SJSA1 (cell line): ENCODE measurements at places on chromosomes 6 and 20. TPM values are rescaled to one million over a fixed set of nuclear protein-coding genes. Genes with fewer than 3 reads are reported as not detected.

GRCh38 chr6:82785206-82785605, 280.4 kb downstream of the UBE3D start:
- no peaks in the 10 kb centered on the region for H3K27me3 ChIP-seq
- H3K36me3 ChIP-seq: no peaks in the 10 kb centered on the region
- H3K27ac ChIP-seq: no peak overlapping the region
- no peak for DNase-seq
- no peak overlapping the region for H3K4me3 ChIP-seq

DNA sequence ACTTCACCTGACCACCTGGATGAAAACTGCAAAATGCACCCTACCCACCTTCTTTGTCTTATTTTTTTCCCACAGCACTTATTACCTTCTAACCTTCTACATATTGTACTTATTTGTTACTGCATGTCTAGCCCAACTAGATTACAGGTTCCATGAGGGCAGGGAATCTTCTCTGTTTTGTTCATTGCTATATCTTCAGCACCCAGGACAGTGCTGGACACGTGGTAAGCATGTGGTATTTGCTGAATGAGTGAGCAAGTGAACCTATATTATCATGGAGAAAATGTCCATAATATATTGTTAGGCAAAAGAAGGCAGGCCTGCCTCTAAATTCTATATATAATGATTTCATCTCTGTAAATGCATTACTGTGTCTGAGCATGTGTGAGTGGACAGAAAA, 107.0 kb downstream of the TRERF1 start:
- H3K27ac ChIP-seq: no peak overlapping the region
- DNase-seq: no peak
- no peaks in the 10 kb centered on the region for H3K27me3 ChIP-seq
- H3K4me1 ChIP-seq: peaks cover 23% of the 10 kb centered on the region
- H3K36me3 ChIP-seq: no peaks in the 10 kb centered on the region; the same call in none of the 2 replicates
- no peak overlapping the region for H3K4me3 ChIP-seq

OR2J3 gene
- total RNA-seq: not detected in 2 replicates

ANGPT4 gene
- not detected in 2 replicates for total RNA-seq

- peaks cover 16% of the 10 kb centered on the region for H3K4me1 ChIP-seq
- no peak for DNase-seq
- H3K36me3 ChIP-seq: peaks cover 9% of the 10 kb centered on the region
- no peaks in the 10 kb centered on the region; the same call in 1 of the 2 replicates for H3K27me3 ChIP-seq
Measured at GRCh38 chr6:80001337-80001736, 3.1 kb upstream of the TTK start.

CLVS2 gene
- not detected in 2 replicates for total RNA-seq

DNA sequence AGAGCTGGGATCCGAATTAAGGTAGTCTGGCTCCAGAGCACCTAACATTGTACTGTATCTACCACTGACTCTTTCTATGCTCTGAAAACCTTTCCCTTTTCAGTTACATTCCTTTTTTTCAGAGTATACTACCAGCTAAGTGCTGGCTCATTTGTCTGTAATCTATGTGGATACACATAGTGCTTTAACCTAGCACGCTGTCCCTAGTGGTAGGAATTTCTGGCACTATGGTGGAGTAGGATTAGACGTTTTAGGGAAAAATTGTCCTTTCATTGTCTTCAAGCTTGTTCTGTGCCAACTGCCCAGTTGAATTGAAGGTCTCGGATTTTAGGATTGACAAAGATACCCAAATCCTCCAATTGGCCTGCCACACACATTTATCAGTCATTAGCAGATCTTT, 259.1 kb upstream of the FERMT1 start:
- no peak overlapping the region for H3K27ac ChIP-seq
- H3K4me3 ChIP-seq: no peak overlapping the region
- DNase-seq: no peak
- H3K36me3 ChIP-seq: no peaks in the 10 kb centered on the region

GRCh38 chr20:42492290-42492689, 697.4 kb downstream of the PTPRT start:
- no peak overlapping the region for H3K27ac ChIP-seq
- H3K4me1 ChIP-seq: no peaks in the 10 kb centered on the region
- H3K36me3 ChIP-seq: no peaks in the 10 kb centered on the region
- DNase-seq: no peak
- no peaks in the 10 kb centered on the region for H3K27me3 ChIP-seq

GRCh38 chr20:60365064-60365666, 406.9 kb downstream of the CDH26 start:
- 0 out of 2 replicates have a peak, but pooled peaks cover 4% of the 10 kb centered on the region for H3K27me3 ChIP-seq
- no peak overlapping the region for H3K4me3 ChIP-seq
- no peak for DNase-seq
- H3K27ac ChIP-seq: no peak overlapping the region

CARMIL1 gene
- 21.2 and 22.2 TPM in 2 replicates for total RNA-seq

ACTL10 gene
- total RNA-seq: not detected in 2 replicates

MUC21 gene
- total RNA-seq: not detected in 2 replicates

- H3K4me1 ChIP-seq: no peaks in the 10 kb centered on the region
- DNase-seq: no peak
- H3K27ac ChIP-seq: no peak overlapping the region
- H3K36me3 ChIP-seq: no peaks in the 10 kb centered on the region
- no peaks in the 10 kb centered on the region for H3K27me3 ChIP-seq
Measured at GRCh38 chr6:93407186-93407585, 12.2 kb downstream of the EPHA7 start.

GRCh38 chr20:45813006-45813340, 529 bp downstream of the UBE2C start:
- DNase-seq: no peak
- peak overlapping the region; percentile 81 for H3K4me3 ChIP-seq
- H3K27me3 ChIP-seq: no peaks in the 10 kb centered on the region

FAXC gene
- 10.5 and 20.5 TPM in 2 replicates for total RNA-seq

GRCh38 chr6:144586986-144587385, 301.9 kb downstream of the UTRN start:
- no peak for DNase-seq
- H3K36me3 ChIP-seq: peaks cover 8% of the 10 kb centered on the region; the same call in 1 of the 2 replicates
- H3K4me3 ChIP-seq: no peak overlapping the region
- no peaks in the 10 kb centered on the region for H3K27me3 ChIP-seq
- no peaks in the 10 kb centered on the region for H3K4me1 ChIP-seq

DNA sequence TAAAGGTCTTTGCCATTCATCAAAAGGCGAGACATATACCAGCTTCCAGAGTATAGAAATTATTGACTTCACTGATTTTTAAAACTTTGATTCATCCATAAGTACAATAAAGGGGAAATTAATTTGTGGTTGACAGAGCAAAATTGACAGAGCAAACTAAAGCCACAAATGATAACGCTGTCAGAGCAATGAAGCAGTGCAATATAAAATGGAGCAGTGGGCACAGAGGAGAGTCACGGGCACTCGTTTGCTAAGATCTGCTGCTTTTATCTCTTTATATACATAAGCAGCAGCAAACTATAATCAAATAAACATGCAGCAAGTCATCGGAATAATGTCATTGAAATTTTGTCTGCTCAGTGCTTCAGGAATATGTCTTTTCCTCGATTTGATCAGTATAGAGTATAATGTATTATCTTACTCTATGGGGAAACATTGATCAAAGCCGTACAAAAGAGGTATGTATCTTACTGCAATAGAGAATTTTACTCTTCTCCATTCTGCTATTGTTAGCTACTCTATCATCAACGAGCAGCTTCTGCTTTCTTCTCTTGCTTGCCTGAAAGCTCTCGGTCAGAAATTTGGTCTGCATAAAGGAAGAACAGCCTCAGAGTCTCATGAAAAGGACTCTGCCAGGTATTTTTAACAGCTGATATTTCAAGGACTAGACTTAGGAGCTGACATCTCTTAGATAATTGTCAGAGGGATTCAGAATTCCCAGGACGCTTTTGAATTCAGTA, 546.0 kb upstream of the ARID1B start:
- no peak for DNase-seq
- no peaks in the 10 kb centered on the region for H3K4me1 ChIP-seq
- no peak overlapping the region for H3K4me3 ChIP-seq
- no peaks in the 10 kb centered on the region for H3K36me3 ChIP-seq

DNA sequence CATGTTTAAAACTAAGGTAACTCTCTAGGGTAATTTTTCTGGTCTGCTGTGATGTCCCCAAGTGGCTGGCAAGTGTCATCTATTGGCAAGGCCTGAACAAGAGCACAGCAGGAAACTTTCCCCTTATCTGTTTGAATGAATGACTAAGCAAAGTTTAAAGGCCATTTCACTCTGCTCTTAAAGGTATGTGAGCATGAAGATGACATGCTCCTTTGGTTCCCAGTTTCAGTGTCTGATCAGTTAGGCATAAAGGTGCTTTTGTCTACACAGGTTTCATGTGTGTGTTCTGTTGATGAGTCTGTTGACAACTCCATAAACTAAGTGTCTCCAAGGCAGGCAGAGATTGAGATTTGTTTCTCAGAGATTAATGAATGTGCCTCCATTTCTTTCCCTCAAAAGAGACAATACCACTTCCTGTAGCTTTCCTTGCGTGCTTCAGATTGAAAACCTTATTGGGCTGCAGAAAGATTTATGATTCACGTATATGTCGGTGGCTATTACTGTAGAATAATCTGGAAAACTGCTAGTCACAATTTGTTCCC, 83.9 kb downstream of the MAP3K7 start:
- H3K36me3 ChIP-seq: no peaks in the 10 kb centered on the region
- no peak for DNase-seq
- no peak overlapping the region for H3K4me3 ChIP-seq
- no peak overlapping the region for H3K27ac ChIP-seq
- H3K27me3 ChIP-seq: no peaks in the 10 kb centered on the region

BMP5 gene
- 1.6 TPM in 2 replicates for total RNA-seq

GRCh38 chr6:115675443-115675842, 385.2 kb downstream of the FRK start:
- H3K27ac ChIP-seq: no peak overlapping the region
- no peak for DNase-seq
- 0 out of 2 replicates have a peak, but pooled peaks cover 6% of the 10 kb centered on the region for H3K27me3 ChIP-seq
- no peaks in the 10 kb centered on the region for H3K36me3 ChIP-seq

DNA sequence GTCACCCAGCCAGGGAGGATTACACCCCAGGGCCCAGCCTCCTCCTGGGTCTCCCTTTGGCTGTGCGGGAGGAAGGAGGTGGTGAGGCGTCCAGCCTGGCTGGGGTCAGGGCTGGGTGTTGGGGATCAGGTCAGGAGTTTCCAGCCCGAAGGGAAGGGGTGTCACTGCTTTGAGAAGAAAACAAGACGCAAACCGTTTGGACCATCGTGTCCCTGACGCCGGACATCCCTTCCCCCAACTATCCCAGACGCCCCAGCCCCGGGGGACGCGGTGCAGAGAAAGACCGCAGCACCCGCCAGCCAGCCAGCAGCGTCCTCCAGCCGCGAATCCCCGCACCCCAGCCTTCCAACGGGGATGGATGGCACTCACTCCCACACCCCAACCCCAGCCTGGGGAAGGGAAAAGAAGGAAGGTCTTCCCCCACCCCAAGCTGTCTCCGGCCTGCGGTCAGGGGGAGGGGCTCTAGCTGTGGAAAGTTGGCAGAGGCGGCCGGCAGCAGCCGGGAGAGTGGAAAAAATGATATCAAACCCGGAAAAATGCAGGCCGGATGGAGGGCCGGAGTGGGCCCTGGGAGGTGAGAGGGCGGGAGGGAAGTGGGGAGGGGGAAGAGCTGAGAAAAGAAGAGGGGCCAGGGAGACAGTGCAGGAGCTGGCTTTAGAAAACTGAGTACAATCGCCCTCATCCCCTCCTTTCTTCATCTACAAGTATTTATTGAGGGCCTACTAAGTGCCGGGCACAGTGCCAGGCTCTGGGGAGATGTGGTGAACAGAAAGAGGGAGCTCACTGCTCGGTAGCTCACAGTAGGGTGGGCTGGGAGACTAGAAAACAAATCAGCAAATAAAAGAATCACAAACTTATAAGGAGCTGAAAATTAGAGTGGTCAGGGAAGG, 10.6 kb downstream of the REM1 start:
- H3K36me3 ChIP-seq: no peaks in the 10 kb centered on the region
- no peak overlapping the region for H3K27ac ChIP-seq

MCCD1 gene
- not detected in 2 replicates for total RNA-seq

RBPJL gene
- total RNA-seq: not detected in 2 replicates

GRCh38 chr6:127857051-127857637, 43.7 kb downstream of the THEMIS start:
- H3K36me3 ChIP-seq: no peaks in the 10 kb centered on the region
- no peaks in the 10 kb centered on the region for H3K4me1 ChIP-seq
- no peak overlapping the region for H3K4me3 ChIP-seq
- H3K27me3 ChIP-seq: no peaks in the 10 kb centered on the region

DNA sequence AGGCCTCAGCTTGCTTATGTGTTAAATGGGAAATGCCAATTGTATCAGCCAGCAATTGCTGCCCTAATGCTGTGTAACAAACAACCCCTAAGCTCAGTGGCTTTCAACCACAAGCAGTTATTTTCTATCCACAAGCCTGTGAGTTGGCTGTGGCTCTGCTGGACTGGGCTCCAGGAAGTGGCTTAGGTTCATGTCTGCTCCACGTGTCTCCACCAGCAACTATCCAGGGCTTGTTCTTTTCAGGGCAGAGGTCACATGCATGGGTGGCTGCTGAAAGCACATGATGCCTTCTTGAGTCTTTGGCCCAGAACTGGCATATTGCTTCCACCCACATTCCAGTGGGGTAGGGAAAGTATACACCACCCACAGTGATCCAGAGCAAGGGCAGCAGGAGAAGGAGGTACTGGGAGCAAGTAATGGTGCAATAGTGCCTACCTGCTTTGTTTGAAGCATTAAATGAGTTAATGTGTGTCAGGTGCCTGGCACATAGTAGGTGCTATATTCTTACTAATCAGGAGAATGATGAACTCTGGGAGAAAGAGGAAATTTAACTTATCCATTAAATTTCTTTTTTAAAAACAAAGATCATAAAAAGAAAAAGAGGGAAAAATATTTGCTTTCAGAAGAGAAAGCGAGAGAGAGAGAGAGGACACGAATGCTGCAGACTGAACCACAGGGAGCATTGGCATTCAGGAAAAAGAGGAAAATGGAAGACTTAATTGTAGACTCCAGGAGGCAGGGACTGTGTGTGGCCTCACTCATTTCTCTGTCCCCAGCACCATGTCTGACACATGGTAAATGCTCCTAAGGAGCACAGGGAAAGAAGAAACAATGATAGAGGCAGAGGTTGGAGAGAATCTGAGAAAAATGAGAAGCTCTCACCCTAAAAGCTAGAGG, 25.2 kb upstream of the RNF24 start:
- H3K36me3 ChIP-seq: no peaks in the 10 kb centered on the region
- no peaks in the 10 kb centered on the region for H3K27me3 ChIP-seq
- DNase-seq: no peak
- no peak overlapping the region for H3K27ac ChIP-seq
- peaks cover 19% of the 10 kb centered on the region for H3K4me1 ChIP-seq

GRCh38 chr6:34103321-34103720, 42.6 kb downstream of the GRM4 start:
- no peak overlapping the region for H3K27ac ChIP-seq
- H3K4me3 ChIP-seq: no peak overlapping the region
- DNase-seq: no peak
- H3K27me3 ChIP-seq: peaks cover 52% of the 10 kb centered on the region

DNA sequence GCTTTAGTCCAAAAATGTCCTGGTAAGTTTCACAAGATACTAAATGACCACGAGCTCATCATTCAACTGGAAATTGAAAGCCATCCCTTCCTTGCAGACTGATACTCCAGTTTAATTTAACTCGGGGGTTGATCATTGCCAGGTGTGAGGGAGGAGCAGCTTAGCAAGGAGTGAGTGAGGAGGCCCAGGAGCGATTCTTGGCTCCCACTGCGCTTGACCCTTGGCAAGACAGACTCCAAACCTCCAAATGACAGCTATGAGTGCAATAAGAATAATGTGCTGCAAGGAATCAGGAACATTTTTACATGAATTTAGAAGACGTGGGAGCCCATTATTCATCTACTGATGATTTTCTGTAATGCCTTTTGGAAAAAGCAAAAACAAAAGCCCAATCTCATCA, 64.9 kb downstream of the LAMA4 start:
- H3K36me3 ChIP-seq: no peaks in the 10 kb centered on the region
- H3K27me3 ChIP-seq: no peaks in the 10 kb centered on the region
- no peak for DNase-seq

GLO1 gene
- 254 and 295 TPM in 2 replicates for total RNA-seq

HLA-DQA1 gene
- total RNA-seq: not detected in 2 replicates

HLA-DRA gene
- total RNA-seq: not detected in 2 replicates
